ENCODE measurements at places on chromosomes 3 and 15.

DNA sequence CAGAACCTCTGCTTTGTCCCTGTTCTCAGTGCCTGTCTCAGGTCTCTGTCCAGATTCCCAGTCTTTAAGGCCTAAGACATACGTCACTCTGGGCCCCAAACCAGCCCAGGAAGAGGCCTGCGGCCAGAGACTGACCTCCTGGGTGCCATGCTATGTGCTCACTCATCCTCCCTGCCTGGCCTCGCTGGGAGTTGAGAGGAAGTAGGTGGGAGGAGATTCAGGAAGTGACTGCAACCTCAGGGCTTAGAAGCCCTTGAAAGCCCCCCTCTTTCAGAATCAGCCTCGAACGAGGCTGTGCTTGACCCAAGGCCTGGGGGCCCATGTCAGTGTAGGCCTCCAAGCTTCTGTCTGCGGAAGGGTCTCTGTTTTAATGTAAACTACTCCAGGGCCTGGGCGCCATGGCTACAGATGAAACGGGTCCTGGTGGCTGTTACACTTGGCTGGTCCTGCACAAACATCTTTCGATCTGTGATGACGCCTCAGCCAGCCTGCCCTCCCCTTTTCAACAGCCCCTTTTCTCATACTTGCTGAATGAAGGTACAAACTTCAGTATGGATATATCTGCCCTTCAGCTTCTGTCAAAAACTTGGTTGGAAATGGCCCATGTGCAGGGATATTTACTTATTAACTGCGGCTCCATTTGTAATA, 11.7 kb downstream of the RASGRF1 start:
- DNase-seq, result no peak

DNA sequence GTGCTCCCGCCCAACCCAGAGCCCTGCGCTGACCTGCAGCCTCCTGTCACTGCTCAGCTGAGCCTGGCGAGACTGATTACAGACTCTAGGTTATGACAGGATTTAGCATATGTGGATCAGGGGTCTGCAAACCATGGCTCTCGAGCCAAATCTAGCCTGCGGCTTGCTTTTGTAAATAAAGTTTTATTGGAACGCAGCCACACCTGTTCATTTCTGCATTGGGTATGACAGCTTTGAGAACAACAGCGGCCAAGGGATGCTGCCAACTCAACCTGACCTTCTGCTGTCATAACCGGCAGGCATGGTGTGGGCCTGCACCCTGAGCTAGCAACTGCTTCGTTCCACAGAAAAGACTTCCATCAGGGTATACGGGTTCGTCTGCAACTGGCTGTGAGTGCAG, 50.5 kb upstream of the IQSEC1 start:
- DNase-seq, result no peak

- no peak for DNase-seq
Measured at GRCh38 chr15:33256874-33257273, 53.9 kb upstream of the RYR3 start.

DNA sequence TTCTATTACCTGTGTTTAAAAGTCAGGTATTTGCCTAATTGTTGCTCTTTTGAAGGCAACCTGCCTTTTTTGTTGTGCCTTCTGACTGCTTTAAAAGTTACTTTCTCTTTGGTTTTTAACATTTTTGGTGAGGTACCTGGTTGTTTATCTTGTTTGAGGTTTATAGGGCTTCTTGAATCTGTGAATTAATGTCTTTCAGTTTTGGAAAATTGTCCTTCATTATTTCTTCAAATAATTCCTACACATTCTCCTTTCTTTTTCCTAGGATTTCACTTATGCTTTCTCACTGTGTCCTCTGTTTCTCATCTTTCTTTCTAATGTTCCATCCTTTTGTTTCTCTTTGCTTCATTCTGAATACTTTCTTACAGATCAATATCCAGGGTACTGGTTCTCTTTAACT, 30.8 kb downstream of the HHLA2 start:
- no peak for DNase-seq

DNA sequence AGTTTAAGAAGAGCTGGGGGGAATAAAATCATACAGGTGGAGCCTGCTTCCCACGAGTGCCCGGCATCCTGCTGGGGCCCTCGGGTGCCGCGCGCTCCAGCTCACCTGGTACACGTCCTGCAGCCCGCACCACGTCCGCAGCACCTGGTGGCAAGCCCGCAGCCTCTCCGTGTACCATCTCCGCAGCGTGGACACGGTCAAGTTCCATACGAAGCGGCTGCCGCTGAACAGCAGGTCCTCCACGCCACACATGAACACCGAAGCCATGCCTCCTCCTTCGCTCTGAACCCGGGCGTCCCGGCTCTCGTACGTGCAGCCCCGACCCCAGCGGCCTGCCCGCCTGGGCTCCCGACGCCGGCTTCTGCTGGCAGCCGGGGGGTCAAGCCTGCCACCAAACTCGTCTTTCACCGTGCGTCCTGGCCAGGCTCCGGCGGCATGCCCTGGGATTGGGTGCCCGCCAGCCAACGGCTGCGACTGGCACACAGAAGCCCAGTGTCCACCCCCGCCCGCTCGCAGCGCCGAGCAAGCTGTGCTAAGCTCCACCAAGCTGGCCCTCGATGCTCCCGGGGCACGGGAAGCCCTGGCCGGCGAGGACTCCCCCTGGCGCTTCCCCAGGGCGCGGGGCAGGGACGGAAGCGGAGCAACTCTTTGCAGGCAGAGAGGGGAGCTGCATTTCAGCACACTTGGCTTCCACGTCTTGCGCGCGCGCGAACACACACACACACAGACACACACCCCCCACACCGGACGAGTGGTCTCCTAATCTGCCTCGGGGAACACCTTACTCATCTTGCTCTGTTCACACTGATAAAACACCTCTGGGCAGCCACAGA, at the start of gene FRMD4B:
TSS of gene FRMD4B (minus strand) at position 366 of the 833 bp plus-strand sequence. CDS start at position 267, 99 bp downstream.
- DNase-seq, result peak; percentile 13

Data from AG10803 (cell line).